Central memory CD4-positive, alpha-beta T cell (primary cell): ENCODE measurements at places on chromosomes 3 and 15.

DNA sequence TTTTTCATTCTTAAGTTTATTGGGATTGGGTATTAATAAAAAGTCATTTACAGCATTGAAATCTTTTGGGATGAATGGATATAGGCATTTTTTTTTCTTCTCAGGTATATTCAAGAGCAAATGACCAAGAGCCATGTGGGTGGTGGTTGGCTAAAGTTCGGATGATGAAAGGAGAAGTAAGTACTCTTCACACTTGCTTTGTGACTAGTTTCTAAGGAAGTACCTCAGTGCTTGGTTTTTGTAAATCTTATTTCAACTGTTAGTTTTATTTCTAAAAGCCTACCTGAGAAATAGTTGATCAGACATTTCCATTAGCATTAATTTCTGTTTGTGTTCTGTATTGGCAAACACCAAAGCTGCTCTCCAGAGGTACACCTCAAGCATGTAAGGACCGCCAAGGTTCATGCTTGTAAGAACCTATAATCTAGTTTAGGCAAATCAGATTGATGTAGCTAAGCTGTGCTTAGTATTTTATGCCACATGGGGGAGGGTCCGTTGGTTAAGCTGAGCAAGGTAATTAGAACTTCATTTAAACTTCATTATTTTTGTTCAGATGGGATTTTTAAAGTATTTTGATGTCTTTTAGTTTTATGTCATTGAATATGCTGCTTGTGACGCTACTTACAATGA is 35.4 kb downstream of the FXR1 start:
- DNase-seq, result no peak

- peak; percentile 56 for DNase-seq
Measured at GRCh38 chr3:37993820-37994638, 3.4 kb downstream of the VILL start.

- DNase-seq, result no peak
Measured at GRCh38 chr3:56921573-56922453, 120.1 kb upstream of the ARHGEF3 start.

GRCh38 chr3:147119346-147119745 is 287.0 kb downstream of the ZIC4 start:
- DNase-seq, result no peak

DNA sequence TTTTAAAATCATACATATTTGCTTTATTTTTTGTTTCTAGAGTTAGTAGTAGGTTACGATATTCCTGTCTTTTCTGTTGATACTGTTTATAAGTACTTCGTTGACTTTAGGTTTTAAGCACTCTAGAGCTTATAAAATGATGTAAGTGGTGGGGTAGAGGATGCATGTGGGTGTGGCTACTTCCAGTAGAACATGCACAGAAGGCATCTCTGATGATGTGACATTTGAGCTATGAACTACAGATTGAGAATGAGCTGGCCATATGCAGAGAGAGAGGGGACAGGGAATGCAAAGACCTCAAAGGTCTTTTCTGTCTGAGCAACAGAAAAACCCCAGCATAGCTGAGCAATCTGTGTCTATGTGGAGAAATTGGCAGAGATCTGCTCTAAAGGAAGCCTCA is 233.9 kb upstream of the STAC start:
- DNase-seq, result no peak

DNA sequence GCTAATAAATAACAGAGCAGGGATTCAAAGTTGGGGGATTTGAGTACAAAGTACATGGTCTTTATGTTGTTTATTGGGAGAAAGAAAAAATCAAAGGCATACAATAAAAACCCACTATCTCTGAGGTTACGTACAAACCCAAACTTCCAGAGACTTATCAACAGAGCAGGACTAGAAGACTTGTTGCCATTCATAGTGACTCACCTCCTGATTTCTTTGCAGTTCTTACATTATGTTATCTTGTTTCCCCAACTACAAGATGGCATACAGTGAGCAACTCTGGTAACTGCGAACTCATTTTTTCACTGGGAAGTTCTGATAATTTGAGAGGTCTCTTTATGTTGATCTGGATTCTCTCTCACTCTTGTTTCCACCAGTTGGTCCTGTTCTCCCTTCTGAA is 80.6 kb upstream of the ETV5 start:
- DNase-seq, result no peak

DNA sequence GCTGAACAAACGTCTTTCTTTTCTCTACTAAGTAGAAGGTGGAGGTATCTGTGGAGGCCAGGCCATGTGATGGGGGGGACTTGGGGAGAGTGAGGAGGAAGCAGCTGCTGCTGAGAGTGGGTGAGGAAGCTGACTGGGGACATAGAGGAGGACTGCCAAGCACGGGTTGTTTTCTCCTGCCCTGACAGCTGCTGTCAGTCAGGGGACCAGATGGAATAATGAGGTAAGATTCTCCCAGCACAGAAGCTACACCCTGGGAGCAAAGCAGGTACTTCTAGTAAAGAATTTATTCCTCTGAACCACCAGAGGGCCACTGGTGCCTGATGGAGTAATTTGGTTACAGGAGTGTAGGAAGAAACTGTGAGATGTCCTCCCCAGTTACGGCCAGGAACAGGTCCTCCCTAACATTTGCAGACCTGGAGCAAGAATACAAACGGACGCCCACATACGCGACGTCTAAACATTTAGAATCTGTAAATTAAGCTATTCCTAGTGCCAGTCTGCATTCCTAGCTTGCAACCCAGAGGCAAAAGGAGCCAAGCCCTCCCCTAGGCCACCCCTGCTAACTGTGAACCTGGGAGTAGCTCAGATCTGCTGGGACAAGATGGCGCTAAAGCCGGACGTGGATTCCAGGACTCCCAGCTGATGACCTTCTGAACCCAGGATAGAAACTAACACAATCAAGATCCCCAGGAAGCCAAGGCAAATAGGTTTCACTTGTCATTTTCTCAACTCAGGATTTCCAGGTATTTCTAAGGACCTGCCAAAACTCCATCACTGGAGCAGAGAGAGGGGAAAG is 14.8 kb downstream of the CRYGS start:
- DNase-seq, result no peak

- DNase-seq, result no peak
Measured at GRCh38 chr15:94793641-94794040, 562.3 kb downstream of the MCTP2 start.

DNA sequence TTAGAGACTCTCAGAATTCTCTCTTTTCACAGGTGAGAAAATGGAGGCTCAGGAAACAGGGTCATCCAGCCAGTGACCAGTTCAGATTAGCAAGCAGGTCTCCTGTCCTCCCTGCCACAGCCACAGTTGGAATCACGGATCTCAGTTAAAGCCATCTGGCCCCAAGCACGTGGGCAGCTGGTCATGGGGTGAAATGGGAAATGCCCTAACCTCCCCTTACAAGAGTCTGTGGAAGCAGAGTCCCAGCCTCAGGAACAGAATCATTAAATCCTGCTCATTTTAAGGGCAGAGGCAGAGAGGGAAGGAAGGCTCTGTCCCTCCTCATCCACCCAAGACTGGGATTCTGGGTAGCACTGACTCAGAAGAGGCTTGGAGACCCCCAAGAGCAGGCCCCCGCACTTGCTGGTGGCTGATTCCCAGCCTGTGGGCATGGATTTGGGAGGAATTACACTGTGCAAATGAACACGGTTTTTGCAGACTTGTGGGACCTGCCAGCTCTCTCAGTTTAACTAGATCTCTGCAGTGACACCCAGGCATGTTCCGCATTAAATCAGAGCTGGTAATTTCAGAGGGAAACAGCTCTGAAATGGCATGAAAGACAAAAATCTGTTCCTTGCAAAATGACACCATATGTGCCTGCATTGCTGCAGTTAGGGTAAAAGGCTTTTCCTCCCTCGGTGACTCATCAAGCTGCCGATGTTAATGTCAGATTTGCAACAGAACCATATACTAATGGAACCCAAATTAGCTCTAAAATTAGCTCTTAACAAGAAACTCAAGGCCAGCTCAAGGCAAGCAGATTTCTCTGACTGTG is 89.0 kb downstream of the BDH1 start:
- no peak for DNase-seq

- DNase-seq, result no peak
Measured at GRCh38 chr3:57999417-58000115, 8.7 kb upstream of the FLNB start.

- DNase-seq, result no peak
Measured at GRCh38 chr3:165206454-165207266, 10.5 kb upstream of the SLITRK3 start.

DNA sequence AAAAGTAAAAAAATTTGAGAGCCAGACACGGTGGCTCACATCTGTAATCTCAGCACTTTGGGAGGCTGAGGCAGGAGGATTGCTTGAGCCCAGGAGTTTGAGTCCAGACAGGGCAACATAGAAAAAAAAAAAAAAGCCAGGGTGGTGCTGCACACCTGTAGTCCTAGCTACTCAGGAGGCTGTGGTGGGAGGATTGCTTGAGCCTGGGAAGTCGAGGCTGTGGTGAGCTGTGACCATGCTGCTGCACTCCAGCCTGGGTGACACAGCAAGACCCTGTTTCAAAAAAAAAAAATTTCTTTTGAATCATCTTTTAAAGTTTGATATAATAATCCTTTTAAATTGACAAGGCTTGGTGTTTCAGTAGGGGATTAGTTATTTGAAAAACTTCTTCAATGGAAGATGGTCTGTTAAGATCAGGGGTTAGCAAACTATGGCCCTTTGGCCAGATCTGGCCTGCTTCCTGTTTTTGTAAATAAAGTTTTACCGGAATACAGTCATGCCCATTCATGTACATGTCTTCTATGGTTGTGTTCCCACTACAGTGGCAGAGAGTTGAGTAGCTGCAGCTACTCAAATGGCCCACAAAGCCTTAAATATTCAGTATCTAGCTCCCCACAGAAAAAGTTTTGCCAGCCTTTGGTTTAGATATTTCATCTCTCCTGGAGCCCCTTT is 28.9 kb downstream of the CDAN1 start:
- no peak for DNase-seq

DNA sequence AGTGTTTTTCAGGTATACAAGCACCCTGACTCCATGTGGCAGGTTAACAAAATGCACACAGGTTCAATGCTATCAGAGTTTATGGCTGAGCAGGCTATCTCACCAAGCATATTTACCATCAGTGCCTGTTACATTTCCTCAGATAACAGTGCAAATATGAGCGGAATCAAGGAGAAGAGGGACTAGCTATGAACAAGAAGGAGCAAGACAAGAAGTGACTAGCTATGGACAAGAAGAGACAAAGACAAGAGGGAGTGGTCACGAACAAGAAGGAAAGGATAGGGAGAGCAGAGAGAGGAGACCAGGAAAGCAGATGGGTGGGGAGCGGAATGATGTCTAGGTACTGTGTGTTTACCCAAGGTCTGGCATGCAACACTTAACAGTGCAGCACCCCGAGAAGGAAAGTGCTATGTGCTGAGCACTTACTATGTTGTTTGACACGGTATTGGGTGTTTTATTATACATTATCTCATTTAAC is 8.6 kb downstream of the ILDR1 start:
- no peak for DNase-seq
